WTC11 (cell line): ENCODE measurements at places on chromosomes 4 and X. TPM values are rescaled to one million over a fixed set of nuclear protein-coding genes. Genes with fewer than 3 reads are reported as not detected.

WWC2 gene
- 126 to 133 TPM (median 133 TPM) in 3 replicates for total RNA-seq

SLC6A14 gene
- 0.07 TPM in 3 replicates for total RNA-seq

GRCh38 chrX:31819455-31819854 lies 747.6 kb upstream of the FTHL17 start:
- no peak for DNase-seq

DNA sequence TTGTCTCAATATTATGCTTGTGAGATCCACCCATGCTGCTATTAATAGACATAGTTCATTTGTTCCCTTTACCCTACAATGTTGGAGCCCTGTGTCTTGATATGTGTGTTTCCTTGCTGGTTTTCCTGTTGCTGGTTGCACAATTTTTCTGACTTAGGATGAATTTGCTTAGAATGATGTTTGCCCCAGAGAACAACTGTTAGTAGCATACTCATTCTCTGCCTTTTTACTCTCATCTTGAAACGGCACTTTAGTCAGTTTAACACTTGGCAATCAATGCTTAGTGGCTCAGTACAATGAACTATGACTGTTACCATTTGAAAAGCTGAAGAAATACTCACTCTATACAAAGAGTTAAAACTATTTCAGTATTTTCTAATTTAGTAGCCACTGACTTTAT lies 158.8 kb upstream of the NDST4 start:
- DNase-seq, result no peak

DNA sequence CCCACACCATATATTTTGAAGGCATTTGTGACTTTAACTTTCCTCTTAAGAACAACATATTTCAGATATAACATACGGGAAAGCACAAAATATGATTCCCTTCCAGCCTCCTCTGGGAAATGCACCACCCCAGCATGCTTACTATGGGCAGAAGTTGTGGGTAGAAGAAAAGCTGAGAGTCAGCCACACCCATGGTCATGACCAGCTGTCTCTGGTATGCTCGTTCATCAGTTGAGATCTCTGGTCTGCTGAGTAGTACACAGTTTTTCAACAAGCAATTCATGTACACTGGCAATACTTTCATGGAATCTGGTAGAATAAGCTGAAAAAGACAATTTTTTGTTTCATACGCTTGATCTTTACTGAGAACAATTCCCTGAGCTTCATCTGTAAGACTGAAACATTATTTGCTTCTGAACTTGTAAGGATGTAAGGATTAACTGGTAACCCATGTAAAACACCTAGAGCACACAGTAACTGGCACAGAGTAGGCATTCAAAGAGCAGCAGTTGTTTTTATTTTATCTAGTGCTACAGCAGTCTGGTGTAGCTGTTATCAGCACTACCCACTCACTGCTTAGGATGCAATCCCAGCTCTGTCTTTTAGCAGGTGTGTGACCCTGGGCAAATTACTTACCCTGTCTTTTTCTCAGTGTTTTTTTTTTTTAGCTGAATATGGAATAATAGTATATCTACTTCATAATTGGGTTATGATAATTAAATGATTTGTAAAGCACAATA lies 47.6 kb downstream of the METTL14 start:
- DNase-seq, result no peak

- DNase-seq, result no peak
Observed at GRCh38 chr4:185834088-185834487, 22.1 kb upstream of the SORBS2 start.

- no peak for DNase-seq
Observed at GRCh38 chr4:786074-786741, 39.7 kb downstream of the CPLX1 start.

GRCh38 chr4:67933038-67933437 lies 30.3 kb downstream of the TMPRSS11A start:
- no peak for DNase-seq

GRCh38 chr4:127849505-127850234 lies 31.0 kb upstream of the PLK4 start:
- no peak for DNase-seq

GRCh38 chrX:47221756-47222155 lies 3.3 kb downstream of the CDK16 start:
- no peak for DNase-seq

DNA sequence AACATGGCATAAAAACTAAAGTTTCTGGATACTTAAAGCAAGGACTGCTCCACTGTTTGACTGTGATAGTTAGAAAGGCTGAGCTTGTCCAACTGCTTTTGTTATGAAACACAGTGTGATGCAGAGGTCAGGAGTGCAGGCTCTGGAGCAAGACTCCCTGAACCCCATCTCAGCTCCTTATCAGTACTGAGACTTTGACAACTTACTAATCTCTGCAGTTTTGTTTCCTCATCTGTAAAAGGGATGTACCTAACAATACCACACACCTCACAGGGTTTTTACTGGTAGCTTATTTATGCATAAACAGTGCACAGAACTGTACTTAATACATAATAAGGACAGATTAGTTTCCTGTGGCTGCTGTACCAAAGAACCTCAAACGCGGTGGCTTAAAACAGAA lies 804.3 kb downstream of the FSTL5 start:
- DNase-seq, result no peak

DNA sequence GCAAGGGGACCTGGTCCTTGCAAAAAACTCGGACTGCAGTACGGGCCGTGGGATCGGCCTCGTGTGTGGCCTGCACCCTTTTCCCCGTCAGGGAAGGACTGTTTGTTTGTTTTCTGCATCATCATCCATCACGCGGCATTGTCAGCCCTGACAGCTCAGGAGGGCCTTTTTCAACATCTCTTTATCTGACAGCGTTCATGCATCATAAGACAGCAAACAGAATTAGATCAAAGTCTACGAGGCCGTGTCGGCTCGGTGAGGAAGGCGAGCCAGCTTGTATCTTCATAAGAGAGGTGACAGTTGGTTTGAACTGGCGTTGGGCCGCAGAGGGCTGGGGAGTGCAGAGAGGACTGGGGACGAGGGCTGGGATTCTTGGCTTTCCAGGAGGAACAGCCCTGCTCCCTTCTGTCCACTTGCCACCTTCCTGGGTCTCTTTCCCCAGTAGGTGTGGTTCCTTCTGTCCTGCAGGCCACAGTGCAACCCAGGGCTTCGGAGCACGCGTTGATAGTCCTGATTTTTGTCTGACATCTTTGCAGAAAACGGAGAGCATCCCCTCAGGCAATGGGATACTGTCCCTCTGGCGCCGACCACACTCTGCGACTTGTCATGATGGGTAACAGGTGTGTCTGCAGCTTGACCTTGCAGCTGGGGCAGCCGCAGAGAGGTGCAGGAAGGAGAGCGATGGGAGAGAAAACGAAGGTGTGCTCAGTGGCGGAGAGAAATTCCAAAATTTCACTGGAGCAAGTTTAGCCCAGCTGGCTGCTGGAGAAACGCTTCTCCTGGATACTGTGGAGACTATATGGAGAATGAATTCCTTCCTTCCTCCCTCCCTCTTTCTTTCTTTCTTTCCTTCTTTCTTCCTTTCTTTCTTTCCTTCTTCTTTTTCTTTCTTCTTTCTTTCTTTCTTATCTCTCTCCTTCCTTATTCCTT lies 104.0 kb upstream of the SHOX start:
- no peak for DNase-seq

GRCh38 chr4:124931050-124931449 lies 218.5 kb upstream of the ANKRD50 start:
- no peak for DNase-seq
